ENCODE measurements at places on chromosomes 6 and 20.

DNA sequence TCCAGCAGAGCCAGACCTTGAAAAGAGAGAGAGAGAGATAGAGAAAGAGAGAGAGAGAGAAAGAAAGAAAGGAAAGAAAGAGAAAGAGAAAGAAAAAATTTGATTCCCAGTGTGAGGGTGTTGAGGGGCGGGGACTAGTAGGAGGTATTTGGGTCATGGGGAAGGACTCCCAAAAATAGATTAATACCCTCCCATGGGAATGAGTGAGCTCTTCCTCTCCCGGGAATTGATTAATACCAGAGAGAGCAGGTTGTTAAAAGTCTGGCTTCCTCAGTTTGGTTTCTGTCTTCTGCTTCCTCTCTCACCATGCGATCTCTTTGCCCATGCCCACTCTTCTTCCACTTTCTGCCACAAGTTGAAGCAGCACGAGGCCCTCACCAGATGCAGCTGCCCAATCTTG is 28.8 kb upstream of the CFAP206 start:
- no peak for DNase-seq

- DNase-seq: no peak
Observed at GRCh38 chr6:38099221-38099620, 279.7 kb downstream of the ZFAND3 start.

- no peak for DNase-seq
Observed at GRCh38 chr6:170268216-170269129, 22.4 kb downstream of the DLL1 start.

GRCh38 chr6:47741807-47742206 is 40.0 kb upstream of the OPN5 start:
- peak; percentile 15 for DNase-seq

DNA sequence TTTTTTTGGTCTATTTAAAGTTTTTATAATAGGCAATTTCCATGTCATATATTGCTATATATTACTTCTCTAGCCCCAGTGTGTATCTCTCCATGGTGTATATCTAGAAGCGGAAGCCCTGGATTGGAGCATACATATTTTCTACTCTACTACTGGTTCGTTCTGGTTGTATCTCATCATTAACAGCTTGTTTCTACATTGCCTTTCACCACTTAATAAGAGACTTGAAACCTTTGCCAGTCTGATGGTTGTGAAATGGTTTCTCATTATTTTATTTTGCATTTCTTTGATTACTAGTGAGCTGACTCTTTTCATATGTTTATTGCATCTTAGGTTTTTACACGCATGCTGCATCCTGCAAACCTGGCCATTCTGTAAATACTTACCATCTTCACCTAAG is 3.6 kb downstream of the DSTN start:
- DNase-seq: no peak

DNA sequence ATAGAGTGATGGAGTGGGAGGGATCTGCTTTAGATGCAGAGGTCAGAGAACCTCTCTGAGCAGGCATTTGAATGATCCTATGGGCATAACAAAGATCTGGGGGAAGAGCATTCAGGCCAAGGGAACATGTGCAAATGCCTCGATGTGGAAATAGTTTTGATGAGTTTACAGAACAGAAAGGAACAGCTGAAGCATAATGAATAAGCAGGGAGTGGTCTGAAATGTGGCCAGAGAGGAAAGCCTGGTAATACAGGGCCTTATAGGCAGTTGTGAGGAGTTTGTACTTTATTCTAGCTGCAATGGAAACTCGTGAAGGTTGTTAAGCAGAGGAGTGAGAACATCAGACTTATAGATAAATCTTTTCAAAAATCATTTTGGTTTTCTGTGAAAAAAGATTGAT is 33.0 kb upstream of the ME1 start:
- no peak for DNase-seq

- DNase-seq: no peak
Observed at GRCh38 chr6:142893088-142893487, 51.9 kb downstream of the HIVEP2 start.
